ENCODE measurements at places on chromosomes 16 and 17.
A peak's percentile ranks its signal among the peaks of the same experiment; 100 is the strongest.

DNA sequence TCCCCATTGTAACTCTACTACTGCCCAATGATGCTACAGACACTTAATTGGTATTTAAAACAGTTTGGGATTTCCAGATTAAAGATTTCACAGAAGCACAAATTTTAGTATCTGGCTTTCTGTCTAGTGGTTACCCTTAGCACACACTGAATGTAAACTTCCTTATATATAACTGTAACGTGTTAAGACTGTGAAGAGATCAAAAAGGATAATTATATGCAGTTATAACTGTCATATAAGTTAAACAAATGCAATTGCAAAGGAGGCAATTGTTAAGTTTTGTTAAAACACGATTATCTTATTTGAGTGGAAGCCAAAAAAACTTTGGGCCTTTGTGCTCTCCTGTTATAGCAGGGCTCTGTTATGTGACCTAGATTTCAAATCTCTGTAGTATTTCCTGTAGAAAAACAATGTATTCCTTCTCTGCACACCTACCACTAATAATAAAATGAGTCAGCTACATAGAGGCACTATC is 147.9 kb downstream of the STXBP4 start:
- DNase-seq = no peak

DNA sequence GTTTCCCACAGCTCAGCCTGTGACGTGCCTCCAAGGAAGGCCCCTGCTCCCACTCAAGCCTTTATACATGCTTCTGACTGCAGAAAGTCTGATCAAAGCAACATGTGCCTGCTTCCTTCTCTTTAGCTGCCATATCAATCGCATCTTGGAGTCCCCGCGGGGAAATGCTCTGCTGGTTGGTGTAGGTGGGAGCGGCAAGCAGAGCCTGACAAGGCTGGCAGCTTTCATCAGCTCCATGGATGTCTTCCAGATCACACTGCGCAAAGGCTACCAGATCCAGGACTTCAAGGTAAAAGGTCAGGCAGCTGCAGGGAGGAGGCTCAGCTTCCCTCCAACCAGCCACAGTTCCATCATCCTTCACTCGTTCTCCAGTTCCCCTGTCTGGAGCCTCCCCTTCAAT is 189.7 kb downstream of the ZNF18 start:
- no peak for DNase-seq

DNA sequence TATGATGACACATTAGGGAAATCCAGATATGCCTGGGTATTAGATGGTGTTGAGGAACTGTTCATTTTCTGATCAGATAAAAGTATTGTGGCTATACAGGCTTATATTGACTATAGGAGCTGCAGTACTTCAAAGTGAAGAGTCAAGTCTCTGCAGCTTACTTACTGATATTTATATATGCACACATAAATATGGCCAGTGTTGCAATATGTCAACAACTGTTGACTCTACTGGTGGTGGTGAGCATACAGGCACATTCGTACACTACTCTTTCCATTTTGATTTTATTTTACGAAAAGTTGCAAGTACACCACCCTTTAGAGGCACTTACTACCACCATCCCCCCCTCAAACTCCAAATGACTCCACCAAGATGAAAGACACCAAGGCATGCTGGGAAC is 2.5 kb downstream of the CIAO2B start:
- DNase-seq = no peak

DNA sequence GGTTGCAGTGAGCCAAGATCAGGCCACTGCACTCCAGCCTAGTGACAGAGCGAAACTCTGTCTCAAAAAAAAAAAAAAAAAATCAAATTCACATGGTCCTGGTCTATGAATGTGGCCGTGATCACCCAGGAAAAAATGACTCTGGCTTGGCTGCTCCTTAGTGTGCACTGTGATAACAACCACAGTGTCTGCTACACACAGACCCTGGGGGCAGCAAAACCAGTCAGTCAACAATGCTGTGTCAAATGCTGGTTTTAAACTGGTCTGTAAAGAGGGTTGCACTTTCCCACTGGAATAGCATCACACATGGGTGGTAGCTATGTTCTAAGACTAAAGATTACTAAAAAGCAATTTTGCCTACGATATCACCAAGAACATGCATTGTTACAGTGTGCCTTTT is 71.0 kb downstream of the ARHGAP17 start:
- no peak for DNase-seq

- DNase-seq = peak; percentile 85
Measured at GRCh38 chr17:4948931-4949320, 596 bp upstream of the PFN1 start.

DNA sequence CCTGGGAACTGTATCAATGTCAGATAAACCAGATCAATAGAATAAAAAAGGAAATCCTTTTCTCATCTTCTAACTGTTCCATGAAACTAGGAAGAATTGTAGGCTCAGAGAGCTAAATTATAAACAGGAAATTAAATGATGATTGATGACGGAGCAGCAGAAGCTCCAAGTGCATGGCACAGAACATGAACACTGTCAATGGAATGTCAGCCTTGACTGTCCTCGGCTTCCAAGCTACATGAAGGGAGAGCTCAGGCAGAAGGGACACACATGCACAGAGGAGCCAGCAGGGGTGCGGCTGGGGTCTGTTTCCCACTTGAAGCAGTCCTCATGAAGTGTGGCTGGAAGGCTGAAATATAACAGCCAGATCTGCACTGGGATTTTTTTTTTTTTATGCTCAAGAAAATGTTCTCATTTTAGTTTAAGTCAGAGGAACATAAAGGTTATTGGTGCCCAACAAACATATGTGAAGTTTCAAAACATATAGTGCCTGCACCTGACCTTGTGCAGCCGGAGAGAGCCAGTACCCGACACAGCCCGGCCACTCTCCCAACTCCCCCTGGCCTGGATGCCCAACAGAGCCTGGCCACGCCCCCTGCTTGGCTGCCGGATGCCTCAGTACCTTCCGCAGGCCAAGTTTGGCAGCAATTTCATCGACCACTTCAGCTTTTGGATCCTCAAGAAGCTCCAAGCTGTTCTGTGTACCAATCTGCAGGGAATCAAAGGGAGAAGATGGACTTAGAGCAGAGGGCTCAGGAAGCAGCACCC is 37.0 kb downstream of the NPLOC4 start:
- no peak for DNase-seq

GRCh38 chr17:57984261-57984890 is 3.7 kb downstream of the VEZF1 start:
- DNase-seq = no peak

DNA sequence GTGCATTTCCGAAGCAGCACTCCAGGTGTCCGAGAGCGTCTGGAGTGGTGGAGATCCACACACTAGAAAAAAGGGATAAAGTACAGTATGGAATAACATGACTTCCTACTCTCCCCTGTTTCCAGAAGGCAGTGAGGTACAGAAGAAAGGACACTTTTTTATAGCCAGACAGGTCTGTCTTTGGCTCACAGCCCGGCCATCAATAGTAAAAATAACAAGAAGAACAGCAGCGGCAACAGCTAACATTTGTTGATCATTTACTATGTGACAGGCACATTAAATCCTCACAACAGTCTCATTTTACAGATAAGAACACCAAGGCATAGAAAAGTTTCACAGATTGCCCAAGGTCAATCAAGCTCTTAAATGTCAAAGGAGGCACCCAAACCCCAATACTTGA is 16.2 kb downstream of the DYNLRB2 start:
- no peak for DNase-seq

DNA sequence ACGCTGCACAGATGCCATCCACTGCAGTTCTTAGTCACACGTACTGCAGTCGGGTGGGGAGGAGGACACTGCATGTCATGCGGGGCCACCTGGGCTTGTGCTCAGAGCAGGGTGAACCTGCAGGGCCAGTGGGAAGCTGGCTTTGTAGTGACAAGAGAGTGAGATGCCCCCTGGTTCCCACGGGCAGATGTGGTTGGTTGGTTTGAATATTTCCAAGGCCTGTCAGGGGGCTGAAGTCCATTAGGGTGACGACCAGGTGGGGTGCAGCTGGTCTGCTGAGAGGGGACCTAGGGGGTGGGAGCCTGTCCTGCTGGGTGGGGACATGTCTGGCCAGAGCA is 14.3 kb downstream of the ZNF213 start:
- DNase-seq = no peak

DNA sequence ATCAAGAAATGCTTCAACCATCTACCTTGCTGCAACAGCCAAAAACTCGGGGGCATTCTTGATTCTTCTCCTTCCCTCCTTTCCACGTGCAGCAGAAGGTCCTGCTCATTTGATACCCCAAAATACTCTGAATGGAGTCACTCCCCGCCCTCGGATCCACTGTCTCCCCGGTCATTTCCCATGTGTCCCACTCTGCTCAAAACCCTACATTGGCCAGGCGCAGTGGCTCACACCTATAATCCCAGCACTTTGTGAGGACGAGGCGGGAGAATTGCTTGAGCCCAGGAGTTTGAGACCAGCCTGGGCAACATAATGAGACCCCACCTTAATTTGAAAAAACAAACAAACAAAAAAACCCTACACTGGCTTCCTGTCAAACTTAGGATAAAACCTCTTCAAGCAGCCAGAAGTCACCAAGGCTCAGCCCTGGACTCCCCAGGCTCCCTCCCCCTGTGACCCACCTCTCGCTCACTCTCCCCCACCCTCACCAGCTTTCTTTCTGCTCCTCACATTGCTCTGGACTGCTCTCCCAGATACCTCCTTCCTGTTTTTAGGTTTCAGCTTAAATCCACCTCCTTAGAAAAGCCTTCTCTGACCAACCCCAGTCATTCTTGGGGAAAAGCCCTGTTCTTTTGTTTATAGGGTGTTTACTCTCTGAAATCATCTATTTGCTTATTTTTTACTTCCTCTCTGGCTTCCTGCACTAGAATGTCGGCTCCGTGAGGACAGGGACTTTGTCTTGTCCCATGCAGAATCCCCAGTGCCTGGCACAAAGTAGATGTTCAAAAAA is 2.8 kb downstream of the SLC13A2 start:
- no peak for DNase-seq

GRCh38 chr17:71919186-71919585 is 201.6 kb upstream of the SOX9 start:
- DNase-seq = peak; percentile 16

- no peak for DNase-seq
Measured at GRCh38 chr17:5468075-5468473, 708 bp downstream of the DHX33 start.

- DNase-seq = no peak
Measured at GRCh38 chr16:23107936-23108335, 41.3 kb downstream of the USP31 start.

DNA sequence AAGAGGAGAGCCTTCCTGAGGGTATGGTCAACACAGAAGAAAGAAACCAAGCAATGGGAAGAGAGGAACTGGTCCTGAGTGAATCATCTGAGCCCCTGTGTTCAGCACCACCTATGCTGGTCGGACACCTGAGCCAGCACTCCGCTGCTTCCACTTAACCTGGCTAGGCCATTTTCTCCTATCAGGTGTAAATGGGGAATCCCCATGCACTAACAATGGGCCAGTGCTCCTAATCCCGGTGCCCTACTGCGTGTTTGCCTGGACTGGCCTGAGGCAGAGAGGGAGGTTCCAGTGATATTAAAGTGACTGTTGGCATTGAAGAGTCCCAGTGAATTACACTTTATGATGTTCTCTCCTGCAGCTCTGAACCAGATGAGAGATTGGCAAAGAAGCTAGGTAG is 34.4 kb upstream of the XYLT2 start:
- no peak for DNase-seq

GRCh38 chr17:27494192-27495091 is 38.2 kb downstream of the KSR1 start:
- DNase-seq = peak; percentile 73

DNA sequence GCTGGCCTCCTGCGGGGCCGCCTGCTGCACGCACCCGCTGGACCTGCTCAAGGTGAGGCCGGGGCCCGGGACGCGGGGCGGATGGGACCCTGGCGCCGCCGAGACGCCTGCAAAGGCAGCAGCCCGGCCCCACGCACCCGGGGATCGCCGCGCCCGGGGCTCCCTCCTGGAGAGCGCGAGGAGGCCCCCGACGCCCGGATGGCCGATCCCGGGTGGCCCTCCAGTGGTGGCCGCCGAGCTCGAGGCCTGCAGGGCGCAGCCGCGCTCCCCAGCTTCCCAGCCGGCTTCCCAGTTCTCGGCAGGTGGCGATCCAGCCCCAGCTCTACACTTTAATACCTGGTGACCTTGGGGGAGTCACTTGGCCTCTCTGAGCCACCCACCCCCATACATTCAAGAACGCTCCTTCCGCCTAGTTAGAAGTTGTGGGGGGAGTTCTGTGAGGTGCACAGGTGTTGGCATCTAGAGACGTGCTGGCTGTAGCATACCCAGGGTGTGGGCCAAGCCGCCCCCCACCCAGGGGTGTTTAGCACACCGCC is 452 bp downstream of the SLC25A10 start:
- DNase-seq = no peak

DNA sequence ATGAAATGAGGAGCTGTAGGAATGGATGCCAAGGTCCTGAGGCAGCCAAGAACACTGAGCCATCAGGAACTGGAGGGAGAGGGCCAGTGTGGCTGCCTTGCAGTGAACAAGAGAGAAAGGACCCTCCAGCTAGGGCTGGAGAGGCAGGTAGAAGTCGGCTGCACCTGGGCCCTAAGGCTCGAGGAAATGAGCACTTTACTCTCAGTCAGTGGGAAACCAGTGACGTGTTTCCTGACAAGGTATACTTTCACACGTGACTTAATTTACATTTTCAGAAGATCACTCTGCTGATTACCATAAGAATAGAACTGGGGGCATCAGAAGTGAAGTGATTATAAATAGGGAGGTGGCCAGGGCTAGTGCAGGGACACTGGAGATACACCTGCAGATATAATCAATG is 115.2 kb downstream of the C17orf67 start:
- no peak for DNase-seq

DNA sequence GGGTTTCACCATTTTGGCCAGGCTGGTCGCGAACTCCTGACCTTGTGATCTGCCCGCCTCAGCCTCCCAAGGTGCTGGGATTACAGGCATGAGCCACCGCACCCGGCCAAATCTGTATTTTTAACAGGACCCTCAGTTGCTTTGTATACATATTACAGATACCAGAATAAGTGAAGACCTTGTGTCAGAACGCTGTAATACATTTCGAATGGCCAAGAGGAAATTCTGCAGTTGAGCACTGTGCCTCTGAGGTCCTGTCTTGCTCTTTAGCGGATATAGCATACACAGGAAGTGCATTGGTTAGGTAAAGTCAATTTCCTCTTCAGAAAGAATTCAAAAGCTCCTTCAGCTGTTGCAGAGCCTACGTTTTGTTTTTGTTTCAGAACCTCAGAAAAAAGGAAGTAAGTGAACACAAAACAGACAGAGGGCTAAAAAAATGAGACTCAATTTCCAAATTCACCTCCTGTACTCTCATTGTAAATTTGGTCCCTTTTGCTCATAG is 15.7 kb downstream of the CRLF3 start:
- peak; percentile 46 for DNase-seq

GRCh38 chr17:63275318-63275970 is 170.7 kb downstream of the CYB561 start:
- DNase-seq = peak; percentile 5
